MG63 (cell line): ENCODE measurements at places on chromosomes 7 and 10. TPM values are rescaled to one million over a fixed set of nuclear protein-coding genes. Genes with fewer than 3 reads are reported as not detected.

The PRF1 gene
- total RNA-seq = not detected in 2 replicates

The SPDYE8 gene
- not detected in 2 replicates for total RNA-seq

The PPP1R3C gene
- total RNA-seq = 12.7 and 16.0 TPM in 2 replicates

The LRRD1 gene
- not detected in 2 replicates for total RNA-seq

The KDM7A gene
- total RNA-seq = 0.39 and 0.46 TPM in 2 replicates

The ZNF365 gene
- 0.89 and 1.5 TPM in 2 replicates for total RNA-seq

The GPR146 gene
- 1.5 TPM in 1 of 2 replicates, not detected in the other for total RNA-seq

The TFPI2 gene
- total RNA-seq = 0.07 and 1.7 TPM in 2 replicates

The SLC18A3 gene
- total RNA-seq = not detected in 2 replicates

The GPR158 gene
- not detected in 2 replicates for total RNA-seq

The CREB5 gene
- total RNA-seq = 18.5 and 19.4 TPM in 2 replicates

The AMPH gene
- 1.6 and 2.0 TPM in 2 replicates for total RNA-seq

The DNAJC30 gene
- total RNA-seq = 5.6 and 6.8 TPM in 2 replicates

The MEST gene
- total RNA-seq = not detected in 2 replicates

The CLIP2 gene
- total RNA-seq = 6.3 and 6.9 TPM in 2 replicates

The IGFBP1 gene
- total RNA-seq = not detected in 2 replicates

The AKR1C8 gene
- total RNA-seq = not detected in 2 replicates

The STAG3 gene
- 0.13 TPM in 1 of 2 replicates, not detected in the other for total RNA-seq

The AFAP1L2 gene
- 3.4 and 3.8 TPM in 2 replicates for total RNA-seq

The GIMAP4 gene
- not detected in 2 replicates for total RNA-seq

The METTL27 gene
- total RNA-seq = not detected in 2 replicates

The NEBL gene
- 0.03 and 0.07 TPM in 2 replicates for total RNA-seq

The MRC1 gene
- total RNA-seq = not detected in 2 replicates

The IGF2BP3 gene
- 51.8 and 80.7 TPM in 2 replicates for total RNA-seq

The TRPV5 gene
- not detected in 2 replicates for total RNA-seq

The FZD1 gene
- total RNA-seq = 2.3 and 3.9 TPM in 2 replicates

The MMP21 gene
- total RNA-seq = not detected in 2 replicates
